Stimulated activated CD8-positive, alpha-beta memory T cell treated with anti-CD3 and anti-CD28 coated beads, Interleukin-2, amount 100 ng/mL, for 1 hour (primary cell): ENCODE measurements at places on chromosomes 12 and 14.

DNA sequence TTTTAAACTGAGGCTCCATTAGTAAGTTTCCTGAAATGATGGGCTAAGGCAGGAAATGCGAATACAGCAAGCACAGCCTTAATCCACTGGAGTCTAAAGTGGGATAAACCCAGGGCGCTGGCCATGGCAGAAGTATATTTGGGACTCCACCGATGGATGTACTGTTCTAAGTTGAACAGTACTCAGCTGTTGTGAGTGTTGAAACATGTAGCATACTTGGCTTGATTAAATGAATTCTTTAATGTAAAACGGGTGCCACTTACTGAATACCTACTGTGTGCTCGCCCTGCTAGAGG is 996 bp downstream of the SSPN start:
- DNase-seq, result no peak

DNA sequence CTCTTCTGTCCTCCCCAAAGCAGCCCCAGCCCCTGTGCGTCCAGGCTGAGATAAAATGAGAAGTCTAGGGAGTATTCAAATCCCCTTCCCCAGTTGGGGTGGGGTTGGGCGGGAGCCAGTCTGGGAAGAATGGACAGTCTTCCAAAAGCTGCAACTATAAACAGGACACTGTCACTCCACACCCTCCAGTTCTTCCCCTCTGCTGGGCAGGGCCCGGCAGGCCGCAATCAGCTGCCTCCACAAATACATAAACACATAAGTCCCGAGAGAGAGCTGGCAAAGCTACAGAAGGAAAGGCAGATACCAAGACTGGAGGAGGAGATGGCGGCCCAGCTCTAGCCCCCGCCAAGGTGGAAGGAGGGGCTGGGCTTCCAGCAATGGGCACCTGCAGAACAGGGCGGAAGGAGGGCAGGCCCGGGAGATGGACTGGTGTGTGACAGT is 12.7 kb downstream of the LTBP2 start:
- DNase-seq, result no peak

DNA sequence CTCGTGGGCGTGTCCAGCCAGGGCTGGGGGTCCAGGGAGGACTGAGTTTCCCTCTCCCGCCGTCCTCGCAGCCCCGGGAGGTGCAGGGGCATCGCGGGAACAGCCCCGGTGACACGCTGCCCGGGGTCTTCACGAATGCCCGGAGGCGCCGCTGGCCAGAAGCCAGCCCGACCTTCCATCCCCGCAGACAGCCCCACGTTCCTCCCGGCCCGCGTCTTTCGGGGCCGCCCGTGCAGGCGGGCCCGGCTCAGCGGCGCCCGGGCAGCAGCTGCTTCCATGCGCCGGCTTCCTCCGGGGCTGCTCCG is 827 bp upstream of the TEDC1 start:
- no peak for DNase-seq

DNA sequence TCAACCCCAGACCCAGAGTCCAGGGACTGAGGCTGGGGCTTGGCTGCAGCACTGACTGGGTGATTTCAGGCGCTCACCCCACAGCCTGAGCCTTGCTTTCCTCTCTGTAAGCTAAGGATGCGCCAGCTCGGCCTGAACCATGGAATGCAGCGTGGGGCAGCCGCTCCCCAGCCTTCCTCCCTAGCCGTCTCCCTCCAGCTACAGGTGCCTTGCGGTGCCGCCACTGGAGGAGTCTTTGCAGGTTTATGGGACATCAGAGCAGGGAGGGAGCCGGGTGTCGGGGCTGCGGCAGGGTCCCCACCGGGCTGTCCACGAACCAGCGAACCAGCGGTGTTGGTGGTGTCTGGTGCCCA is 19.4 kb downstream of the PPP2R5C start:
- no peak for DNase-seq
